ENCODE measurements at places on chromosomes 4 and X. TPM values are rescaled to one million over a fixed set of nuclear protein-coding genes. Genes with fewer than 3 reads are reported as not detected.

GPR34 gene
- 0.05 TPM for total RNA-seq

HMX1 gene
- total RNA-seq: 0.10 TPM

PLAC1 gene
- 0.53 TPM for total RNA-seq

CACNA1F gene
- not detected for total RNA-seq

PAGE1 gene
- total RNA-seq: not detected

NAA11 gene
- not detected for total RNA-seq

SEPSECS gene
- total RNA-seq: 3.0 TPM

ANXA3 gene
- 53.7 TPM for total RNA-seq

IL2 gene
- not detected for total RNA-seq

HS3ST1 gene
- 0.45 TPM for total RNA-seq

CT45A7 gene
- not detected for total RNA-seq

GAGE12G gene
- total RNA-seq: not detected

HDX gene
- total RNA-seq: 2.2 TPM

USP17L17 gene
- not detected for total RNA-seq

NDST3 gene
- total RNA-seq: not detected

SPANXN3 gene
- not detected for total RNA-seq

CYSLTR1 gene
- total RNA-seq: not detected

SPATA4 gene
- total RNA-seq: not detected

LSM6 gene
- 53.3 TPM for total RNA-seq

DCTD gene
- 74.1 TPM for total RNA-seq

MTTP gene
- not detected for total RNA-seq

DCAF16 gene
- 6.3 TPM for total RNA-seq

GC gene
- not detected for total RNA-seq

SPIN4 gene
- total RNA-seq: 5.4 TPM

USO1 gene
- 23.1 TPM for total RNA-seq

SPANXN4 gene
- not detected for total RNA-seq

TKTL2 gene
- not detected for total RNA-seq

SLC26A1 gene
- 0.16 TPM for total RNA-seq

SEC24D gene
- total RNA-seq: 19.4 TPM

TMSB15A gene
- 0.73 TPM for total RNA-seq

DNAAF6 gene
- total RNA-seq: not detected

RASL11B gene
- 0.20 TPM for total RNA-seq

ZNF595 gene
- 19.7 TPM for total RNA-seq

CDKL5 gene
- 7.1 TPM for total RNA-seq

RASGEF1B gene
- total RNA-seq: not detected

TEX13B gene
- total RNA-seq: not detected
